ENCODE measurements at places on chromosomes 2 and 18.

GRCh38 chr2:95552911-95553310, 38.9 kb upstream of the TRIM43 start:
- no peak for DNase-seq

GRCh38 chr18:24023185-24023814, 8.7 kb downstream of the TTC39C start:
- DNase-seq = no peak

GRCh38 chr2:43032213-43033015, 194.0 kb downstream of the ZFP36L2 start:
- no peak for DNase-seq

GRCh38 chr2:85921659-85922058, 32.9 kb upstream of the ST3GAL5 start:
- DNase-seq = no peak

DNA sequence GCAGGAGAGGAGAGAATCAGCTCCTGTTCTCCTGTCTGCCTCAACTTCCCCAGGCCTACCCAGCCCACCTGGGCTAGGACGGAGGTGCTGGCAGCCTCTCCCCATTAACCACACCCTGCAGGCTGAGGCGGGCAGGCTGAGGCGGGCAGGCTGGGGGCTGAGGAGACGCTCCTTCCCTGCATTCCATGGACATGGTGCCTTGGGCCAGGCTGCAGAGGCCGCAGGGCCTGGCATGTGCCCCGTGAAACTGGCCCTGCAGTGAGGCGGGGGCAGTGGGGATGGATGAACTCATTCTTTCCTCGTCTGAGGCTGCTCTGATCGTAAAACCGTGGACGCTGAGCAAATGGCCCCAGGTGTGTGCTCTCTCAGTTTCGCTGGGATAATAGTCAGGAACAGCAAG, 84.7 kb upstream of the LAPTM4A start:
- no peak for DNase-seq

DNA sequence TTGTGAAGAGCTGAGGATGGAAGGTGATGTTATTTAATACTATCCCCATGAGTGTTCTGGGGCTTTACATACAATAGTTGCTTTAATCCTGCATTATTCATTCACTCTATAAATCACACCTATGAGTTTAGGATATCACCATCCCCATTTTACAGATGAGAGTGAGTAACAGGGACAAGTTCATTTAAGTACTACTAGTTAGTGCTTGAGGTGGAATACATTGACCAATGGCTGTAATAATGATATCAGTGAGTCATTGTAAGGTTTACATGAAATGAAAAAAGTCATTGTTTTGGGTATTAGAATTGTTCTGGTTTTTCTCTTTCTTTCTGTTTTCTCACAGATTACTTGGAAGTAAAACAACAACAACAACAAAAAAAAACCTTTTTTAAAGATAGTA, 42.5 kb downstream of the TANC1 start:
- no peak for DNase-seq

DNA sequence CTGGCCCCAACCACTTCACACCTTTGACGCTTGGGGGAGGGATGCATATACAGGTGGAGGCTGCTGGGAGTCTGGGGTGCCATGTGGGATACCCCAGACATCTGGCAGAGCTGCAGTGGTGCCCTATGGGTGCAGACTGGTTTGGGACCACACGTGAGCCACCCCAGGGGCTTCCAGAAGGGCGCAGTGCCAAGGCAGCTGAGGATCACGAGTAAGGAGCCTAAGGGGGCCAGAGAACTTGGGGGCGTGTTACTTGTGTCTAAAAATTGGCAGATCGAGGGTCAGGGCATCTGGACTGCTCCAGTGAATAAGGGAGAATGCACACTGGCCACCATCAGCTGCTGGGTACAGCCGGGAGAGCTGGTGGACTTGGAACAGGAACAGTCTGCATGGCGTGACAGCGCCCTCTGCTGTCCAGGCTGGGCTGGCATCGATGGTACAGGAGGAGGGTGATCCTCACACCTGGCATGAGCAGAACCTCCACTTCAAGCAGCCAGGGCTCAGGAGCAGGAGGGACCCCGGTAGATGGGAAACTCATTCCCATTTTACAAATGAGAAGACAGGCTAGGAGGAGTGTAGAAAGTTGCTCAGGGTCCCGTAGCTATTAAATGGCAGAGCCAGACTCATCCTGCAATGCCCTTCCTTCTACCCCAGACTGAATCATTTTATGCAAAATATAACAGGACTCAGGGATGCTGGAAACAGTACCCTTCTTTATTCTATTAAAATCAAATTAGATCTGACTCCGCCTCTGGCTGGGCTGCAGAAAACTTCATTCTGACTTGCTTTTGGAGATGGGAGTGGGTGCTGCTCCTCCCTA, 60.4 kb downstream of the ATOH8 start:
- peak; percentile 47 for DNase-seq

- DNase-seq = no peak
Observed at GRCh38 chr2:213317929-213318328, 33.7 kb downstream of the SPAG16 start.

DNA sequence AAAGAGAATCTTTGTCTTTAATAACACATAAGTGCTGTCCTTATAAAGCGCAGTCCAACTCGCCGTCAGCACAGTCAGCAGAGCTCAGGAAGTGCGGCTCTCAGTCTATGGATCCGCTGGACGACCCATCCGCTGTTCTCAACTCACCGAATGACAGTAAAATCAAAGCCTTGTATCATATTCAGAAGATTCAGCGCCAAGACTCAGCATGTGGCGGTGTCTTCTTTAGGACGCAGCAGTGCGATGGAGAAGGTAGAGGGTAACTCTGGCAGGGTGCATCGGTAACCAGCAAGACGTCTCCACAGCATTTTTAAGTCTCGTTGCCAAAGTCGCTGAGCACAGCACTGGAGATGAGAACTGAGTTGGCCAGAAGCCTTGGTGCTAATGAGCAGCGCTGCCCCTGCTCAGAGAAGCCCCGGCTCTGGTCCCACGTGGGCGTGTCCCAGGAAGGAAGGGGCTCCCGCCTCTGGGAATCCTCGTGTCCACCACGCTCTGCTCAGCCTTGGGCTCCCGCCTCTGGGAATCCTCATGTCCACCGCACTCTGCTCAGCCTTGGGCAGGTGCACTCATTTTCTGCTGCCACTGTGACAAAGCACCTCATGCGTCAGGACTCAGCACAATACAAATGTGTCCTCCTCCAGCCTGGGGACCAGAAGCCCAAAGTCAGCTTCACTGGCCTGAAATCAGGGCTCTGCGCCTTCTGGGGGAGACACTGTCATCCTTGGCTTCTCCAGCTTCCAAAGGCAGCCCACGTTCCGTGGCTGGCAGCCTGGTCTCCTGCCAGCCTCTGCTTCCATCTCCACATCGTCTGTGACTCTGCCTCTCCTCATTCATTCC, 238.0 kb upstream of the SALL3 start:
- DNase-seq = no peak

DNA sequence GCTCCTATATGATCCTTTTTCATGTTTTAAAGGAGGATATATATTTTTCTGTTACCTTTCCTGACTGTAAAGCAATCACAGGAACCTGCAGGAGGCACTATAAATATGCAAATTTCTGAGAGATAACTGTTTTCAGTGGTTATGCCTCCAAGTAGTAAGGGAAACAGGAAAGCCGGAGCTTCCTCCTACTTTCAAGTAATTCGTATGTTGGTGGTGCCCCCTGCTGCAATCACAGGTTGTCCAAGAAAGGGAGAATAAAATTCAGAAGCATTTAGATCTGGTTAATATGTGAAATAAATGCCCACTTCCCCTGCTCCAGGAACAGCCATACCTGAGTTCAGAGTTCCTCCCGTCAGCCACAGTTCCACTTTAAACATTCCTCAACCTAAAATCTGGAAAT, 12.0 kb upstream of the BCL11A start:
- DNase-seq = no peak

DNA sequence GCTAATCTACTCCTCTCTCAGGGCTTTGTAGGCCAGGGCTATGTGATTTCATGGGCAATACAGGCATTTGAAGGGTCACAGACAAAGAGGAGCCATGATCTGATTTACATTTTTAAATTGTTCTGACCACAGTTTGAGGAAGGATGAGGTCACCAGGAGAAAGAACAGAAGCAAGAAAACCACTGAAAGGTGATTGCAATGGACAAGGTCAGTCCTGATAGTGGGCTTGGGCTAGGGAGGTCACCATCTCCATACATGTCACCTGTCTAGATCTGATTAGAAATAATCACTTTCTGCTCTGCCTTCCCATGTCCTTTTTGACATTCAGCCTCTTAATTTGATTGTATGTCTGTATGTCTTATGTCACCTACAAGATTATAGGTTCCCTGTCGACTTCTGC, 248.9 kb upstream of the CWC22 start:
- DNase-seq = no peak

DNA sequence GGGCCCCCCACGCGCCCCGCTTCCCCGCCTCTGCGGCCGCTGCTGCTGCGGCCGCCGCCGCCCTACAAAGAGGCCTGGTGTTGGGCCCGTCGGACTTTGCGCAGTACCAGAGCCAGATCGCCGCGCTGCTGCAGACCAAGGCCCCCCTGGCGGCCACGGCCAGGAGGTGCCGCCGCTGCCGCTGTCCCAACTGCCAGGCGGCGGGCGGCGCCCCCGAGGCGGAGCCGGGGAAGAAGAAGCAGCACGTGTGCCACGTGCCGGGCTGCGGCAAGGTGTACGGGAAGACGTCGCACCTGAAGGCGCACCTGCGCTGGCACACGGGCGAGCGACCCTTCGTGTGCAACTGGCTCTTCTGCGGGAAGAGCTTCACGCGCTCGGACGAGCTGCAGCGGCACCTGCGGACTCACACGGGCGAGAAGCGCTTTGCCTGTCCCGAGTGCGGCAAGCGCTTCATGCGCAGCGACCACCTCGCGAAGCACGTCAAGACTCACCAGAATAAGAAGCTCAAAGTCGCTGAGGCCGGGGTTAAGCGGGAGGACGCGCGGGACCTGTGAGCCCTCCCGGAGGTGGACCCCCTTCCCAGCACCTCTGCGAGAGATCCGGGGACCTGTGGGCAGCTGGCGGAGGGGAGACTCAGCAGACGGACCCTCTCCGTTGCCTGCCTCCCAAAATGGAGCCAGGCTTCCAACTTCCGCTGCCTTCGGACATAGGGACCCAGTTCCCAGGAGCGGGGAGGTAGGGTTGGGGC, 1.9 kb downstream of the SP5 start:
- no peak for DNase-seq
